ENCODE measurements at places on chromosomes 2 and 18.

DNA sequence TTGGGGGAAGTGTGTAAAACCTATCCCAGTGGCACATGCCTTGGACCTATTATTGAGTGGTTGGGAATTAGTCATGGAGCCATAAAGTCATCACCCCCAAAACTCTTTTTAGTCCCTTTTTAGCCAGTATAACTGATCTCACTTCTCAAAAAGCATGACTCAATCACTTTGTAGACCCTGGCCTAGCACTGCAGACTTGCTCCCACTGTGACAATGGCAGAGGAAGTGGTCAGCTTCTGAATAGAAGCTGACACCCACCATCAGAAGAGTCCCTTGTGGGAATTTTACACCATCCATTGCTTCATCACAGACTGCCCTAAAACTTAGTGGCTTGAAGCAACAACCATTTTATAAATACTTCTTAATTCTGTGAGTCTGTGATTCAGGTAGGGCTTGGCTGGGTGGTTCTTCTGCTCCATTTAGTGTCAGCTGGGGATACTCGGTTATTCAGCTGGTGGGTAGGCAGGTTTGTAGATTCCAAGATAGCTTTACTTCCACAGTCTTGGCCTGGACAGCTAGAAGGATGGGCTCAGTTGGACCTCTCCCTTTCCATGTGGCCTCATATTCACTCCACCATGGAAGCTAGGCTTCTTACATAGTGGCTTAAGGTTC, 10.8 kb upstream of the ITGA6 start:
- no peak for DNase-seq

- no peak for DNase-seq
Measured at GRCh38 chr2:61262699-61263098, 100.7 kb downstream of the C2orf74 start.

GRCh38 chr2:36528766-36529392, 69.1 kb downstream of the FEZ2 start:
- no peak for DNase-seq

DNA sequence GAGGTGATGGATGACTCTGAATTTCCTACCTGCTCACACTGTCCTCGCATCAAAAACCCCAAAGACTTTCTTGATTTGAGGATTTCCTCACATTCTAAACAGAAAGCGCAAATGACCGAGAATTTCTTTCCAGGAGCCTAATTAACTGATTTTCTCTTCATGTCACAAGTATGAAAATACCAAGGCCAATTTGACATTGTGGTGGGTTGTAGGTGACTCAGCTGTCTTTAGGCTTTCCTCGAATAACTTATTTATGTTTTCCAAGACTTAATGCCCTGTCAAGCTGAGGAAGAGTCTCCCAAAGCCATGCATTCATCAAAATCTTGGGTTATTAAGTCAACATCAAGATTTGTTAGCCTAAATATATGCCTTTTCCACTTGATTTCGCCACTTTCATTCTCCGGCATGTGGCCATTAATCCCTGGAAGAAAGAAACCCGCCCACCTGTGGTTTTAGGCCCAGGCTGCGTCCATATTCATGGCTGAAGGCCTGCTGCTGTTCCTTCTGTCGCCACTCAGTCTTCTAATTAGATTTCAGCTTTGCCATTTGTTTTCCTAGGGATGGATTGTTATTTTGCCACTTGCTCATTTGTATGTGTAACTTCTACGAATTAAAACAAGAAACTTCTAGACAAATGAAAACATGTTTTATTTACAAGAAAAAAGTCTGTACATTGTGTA, 84.9 kb downstream of the ST6GAL2 start:
- DNase-seq, result no peak

GRCh38 chr18:65623676-65624075, 127.1 kb upstream of the CDH7 start:
- DNase-seq, result no peak

- no peak for DNase-seq
Measured at GRCh38 chr2:165435611-165436010, 33.9 kb upstream of the CSRNP3 start.

GRCh38 chr2:190564838-190565237, 30.3 kb upstream of the NEMP2 start:
- DNase-seq, result no peak

GRCh38 chr2:85234868-85235267, 92.9 kb downstream of the TGOLN2 start:
- DNase-seq, result no peak

Data from stimulated activated CD4-positive, alpha-beta T cell treated with anti-CD3 and anti-CD28 coated beads, Interleukin-1b, Interleukin-23, amount 100 ng/mL, for 24 hours (primary cell).